ENCODE measurements at places on chromosomes 1 and 21.

- no peak for DNase-seq
These were observed 14.9 kb downstream of the CXADR start for GRCh38 chr21:17527711-17528110.

DNA sequence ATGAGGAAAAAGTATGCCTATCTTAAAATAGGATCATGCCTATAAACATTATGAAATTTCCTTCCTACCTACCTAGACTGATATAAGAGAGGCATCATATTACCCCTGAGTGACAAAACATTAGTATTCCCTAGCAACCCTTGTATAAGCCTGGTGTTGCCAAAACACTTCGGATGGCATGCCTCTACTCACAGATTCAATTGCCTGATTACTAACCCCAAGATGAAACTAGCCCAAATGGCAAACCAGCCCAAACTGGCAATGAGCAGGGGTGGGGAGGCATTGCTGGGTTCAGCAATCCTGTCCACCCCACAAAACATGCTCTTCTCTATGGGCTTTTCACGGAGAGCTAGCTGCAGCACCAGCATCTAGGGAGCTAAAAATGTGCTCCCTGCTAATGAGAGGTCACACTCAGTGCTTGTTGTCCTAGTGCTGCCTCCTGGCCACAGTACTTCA is 13.9 kb downstream of the PALMD start:
- DNase-seq: peak; percentile 45

GRCh38 chr1:44013949-44014348 is 17.3 kb downstream of the SLC6A9 start:
- no peak for DNase-seq

- DNase-seq: peak; percentile 68
These were observed 52.9 kb downstream of the MRPS6 start for GRCh38 chr21:34126269-34126668.

GRCh38 chr21:18550361-18550760 is 146.8 kb upstream of the TMPRSS15 start:
- no peak for DNase-seq

DNA sequence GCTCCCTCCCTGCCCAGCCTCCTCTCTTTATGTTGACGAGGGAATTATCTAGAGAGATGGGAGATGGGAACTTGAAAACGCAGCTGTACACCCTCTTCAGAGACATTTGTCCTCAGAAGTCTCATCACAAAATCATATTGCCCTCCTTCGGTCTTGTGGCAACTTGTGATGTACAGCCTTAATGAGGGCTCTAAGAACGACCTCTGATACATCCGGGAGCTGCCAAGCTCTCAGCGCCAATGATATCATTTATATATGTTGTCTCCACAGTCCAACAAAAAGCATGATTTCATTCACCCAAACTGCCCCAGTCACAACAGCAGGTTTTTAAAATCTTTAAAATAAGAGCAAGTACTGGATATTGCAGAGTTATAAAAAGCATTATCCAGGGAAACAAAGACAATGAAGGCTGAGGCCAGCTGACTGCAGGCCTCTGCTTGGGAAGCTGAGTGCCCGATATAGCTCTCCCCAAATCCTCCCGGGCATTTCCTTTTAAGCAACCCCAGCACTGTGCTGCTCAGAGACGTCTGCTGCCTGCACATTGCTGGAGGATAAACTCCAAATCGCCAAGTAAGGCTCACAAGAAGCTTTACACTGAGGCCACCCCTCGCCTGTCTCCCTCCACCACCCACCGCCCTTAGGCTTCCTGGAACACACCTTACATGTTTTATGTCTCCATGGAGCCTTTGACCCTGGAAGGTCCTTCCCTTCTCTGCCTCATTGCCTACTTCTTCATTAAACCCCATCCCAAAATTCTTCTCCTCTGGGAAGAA is 236.1 kb downstream of the C1orf94 start:
- no peak for DNase-seq

DNA sequence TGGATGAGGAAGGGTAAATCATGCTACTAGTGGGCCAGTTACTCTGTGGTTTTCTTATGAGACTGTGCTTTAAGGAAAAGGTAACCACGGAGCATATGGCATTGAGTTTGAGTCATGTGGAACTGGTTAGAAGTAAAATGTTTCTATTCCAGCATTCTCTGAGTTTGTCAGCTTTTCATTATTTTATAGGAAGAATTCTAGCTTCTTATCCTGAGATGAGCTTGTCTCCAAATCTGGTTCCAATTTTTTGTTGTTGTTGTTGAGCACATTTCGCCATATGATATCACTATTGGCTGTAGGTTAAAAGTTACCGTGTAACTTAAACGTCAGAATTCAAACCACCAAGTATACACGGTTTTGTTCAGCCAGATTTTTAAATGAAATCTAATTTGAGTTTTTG is 69.9 kb downstream of the ATF6 start:
- DNase-seq: peak; percentile 93

DNA sequence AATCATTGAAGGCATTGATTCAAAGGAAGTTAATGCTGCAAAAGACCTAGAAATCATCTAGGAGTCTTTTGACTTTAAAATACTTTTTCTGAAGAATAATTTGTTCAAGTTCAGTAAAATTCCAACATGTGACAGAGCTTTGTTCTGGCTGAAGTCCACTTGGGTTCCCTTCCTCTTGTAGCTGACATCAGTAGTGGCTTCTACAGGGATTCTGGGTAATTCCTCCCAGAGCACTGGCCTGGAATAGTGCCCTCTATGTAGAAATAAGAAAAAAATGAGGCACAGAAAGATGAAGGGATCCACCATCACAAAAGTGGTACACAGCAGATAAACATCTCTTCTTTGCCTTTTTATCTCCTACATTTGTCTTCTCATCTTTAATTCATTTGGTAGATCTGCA is 548.1 kb downstream of the LTN1 start:
- DNase-seq: peak; percentile 52

DNA sequence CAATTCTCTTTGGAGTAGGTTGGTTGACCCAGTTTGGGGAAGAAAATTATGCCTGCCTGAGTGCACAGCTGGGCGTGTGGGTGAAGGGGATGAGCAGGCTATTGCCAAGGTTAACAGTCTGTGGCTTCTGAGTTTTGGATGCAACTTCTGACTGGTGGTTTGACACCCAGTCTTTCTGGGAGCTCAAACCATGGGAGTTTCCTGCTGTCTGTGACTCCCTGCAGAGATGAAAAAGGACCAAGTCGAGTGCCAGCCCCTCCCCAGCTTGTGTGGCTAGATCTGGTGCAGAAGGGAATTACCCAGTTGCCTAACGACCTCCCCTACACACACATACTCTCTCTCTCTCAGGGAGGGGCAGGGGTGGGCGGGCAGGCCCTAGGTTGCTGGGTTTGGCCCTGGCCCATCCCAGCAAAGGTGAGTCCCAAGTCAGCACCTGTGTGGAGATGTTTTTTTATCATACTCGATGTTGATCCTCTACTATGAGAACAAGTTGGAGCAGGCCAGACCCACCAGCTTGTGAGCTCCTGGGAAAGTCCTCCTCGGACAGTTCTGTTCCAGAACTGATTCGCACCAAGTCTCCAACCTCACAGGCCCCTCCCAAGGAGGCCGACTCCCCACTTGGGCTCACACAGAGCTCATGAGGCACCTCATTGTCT is 28.2 kb downstream of the PKP1 start:
- DNase-seq: no peak

- DNase-seq: no peak
These were observed 12.2 kb upstream of the SAMD13 start for GRCh38 chr1:84289169-84289785.

DNA sequence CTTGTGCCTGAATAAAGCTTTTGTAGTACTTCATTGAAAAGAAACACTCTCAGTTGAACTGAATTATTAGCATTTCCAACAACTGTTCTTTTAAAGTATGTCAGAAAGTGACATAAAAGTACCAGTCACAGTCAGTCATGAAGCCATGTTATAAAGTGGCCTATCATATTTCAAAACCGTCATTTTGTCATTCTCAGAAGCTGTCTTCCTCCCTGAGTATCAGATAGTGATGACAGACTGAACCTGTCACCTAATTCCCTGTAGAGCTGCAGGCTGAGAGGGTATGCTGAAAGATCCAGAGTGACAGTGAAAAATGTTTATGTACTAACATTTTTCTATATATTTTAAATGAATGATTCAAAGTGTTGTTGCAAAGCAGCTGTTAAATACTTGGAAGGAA is 1121.7 kb upstream of the PRMT6 start:
- DNase-seq: no peak

DNA sequence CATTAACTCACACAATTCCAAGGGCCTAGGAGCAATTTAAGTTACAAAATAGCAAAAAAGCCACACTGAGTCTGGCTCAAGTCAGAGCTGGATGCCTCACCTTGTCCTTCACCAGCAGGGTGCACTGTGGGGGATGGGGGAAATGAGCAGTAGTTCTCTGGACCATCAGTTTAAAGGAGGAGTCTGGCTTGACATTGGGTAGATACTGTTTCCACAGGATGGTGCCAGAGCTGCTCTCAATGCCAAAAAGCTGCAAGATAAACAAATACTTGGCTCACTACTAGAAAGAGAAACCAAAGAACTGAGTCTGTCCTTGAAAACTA is 18.8 kb downstream of the EMC1 start:
- DNase-seq: peak; percentile 33

GRCh38 chr1:117128323-117129079 is 7.0 kb upstream of the TRIM45 start:
- DNase-seq: peak; percentile 64

Measured in fibroblast of mammary gland (primary cell).